ENCODE measurements at places on chromosomes 13 and 19.

DNA sequence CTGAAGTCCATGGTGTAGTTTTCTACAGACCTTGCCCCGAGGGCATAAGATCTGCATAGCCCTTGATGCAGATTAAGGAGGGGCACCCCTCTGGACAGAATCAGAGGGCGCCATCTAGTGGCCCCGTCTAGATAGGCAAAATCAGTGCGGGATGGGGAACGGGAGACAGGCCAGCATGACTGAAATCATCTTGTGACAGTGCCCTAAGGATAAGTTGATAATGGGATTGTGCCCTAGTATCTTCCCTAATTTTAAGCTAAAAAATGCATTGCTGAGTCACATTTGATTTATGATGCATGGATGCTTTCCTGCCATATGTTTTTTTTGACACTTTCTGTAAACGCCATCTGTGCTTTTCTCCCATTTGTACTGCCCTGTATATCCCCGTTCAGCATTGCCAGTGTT, 19.0 kb upstream of the GPI start:
- peak; percentile 37 for DNase-seq

DNA sequence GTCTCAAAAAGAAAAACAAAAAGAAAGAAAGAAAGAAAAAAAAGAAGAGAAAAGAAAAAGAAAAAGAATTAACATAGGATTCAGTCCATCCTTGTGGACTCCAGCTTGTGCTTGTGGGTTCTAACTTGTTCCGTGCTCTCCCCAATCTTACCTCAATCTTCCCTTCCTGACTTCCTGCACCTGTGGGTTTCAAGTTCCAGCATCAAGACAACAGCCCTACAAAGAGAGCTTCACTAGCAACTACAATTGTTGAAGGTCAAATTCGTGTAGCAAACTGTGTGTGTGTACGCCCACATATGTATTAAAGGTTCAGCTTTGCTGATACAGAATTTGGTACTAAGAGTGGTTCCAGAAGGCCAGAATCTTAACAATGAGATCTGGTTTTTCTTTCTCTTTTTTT, 25.3 kb downstream of the FXYD5 start:
- DNase-seq, result no peak

DNA sequence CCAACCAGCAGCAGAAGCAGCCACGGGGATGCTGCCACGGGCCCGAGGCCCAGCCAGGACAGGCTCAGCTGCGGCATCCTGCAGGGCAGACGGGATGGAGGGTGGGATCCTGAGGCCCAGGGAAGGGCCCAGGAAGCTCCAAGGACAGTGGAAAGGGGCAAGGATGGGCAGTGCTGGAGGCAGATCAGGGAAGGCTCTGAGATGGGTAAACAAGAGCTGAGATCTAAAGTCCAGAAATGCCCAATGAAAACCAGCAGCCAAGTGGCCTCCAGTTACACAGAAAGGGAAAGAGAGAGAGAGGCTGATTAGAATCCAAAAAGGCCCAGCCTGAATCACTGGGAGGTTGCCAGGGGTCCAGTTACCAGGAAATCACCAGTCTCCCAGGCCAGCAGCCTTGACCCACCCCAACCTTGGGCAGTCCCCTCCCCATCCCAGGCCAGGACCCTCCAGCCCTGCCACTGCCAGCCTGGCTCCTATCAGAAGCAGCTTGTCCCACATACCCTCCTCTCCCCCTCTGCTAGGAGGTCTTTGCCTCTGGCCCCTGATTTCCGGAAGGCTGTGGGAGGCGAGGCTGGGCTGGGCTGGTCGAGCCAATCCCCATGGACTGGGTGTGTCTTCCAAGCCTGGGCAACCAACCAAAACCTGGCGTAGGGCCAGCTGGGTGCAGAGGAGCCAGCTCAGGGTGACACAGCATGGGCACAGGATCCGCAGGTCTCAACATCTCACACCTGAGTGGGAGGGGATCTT, at the start of gene CYP4F11:
Gene CYP4F11 (minus strand): TSS at position 198 of the 747 bp plus-strand sequence. CDS start 121 bp downstream, at position 77.
- no peak for DNase-seq

DNA sequence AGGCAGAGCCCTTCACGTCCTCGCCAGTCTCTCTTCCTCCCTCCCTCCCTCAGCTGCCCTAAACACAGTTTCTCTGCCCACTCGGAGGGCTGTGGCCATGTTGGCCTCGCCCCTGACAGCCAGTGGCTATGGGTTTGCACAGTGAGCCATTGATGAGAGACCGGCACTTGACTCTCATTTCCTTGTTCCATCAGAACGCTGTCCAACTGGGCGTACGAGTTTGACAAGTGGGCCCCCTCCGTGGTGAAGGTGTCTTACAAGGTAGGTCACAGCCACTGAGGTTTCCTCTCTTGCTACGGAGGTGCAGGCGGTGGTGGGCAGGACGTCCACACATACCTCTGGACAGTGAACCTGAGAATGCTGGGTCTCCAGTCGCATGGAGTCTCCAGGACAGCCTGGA, 57.9 kb downstream of the SMARCA4 start:
- DNase-seq, result no peak

DNA sequence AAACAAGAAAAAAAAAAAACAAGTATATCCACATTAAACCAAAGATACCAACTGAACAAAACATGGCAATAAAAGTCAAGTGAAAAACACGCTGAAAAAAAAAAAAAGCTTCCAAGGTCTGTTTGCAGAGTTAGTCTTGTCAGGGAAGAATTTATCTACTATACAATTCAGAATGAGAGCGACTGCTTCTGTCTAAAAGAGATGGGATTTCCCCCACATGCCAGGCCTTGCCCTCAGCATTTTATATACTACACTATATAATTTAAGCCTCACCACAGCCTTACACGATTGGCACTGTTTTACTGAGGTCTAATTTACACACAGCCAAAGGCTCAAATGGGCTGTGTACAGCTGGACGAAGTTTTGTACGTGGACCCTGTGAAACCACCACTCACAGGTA, 67.3 kb downstream of the FOXO1 start:
- DNase-seq, result no peak

DNA sequence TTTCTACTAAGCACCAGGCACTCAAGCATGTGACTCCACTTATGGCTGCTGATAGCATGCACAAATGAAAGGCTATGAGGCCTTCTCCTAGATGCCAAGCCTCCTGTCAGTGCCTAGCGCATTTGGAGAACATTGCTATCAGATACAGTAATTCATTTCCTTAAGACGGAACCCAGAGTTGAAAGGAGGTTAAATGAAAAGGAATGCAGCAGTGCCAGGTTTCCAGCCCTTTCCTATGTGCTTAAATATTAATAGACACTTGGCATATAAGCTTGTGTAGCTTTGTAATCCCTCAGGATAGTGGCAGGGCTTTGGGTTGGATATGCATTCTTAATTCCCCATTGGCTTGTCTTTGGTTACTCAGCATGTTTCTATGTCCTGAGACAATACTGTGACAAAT, 140.1 kb upstream of the FRY start:
- no peak for DNase-seq

- DNase-seq, result no peak
Observed at GRCh38 chr13:85334187-85334586, 465.0 kb downstream of the SLITRK6 start.

- DNase-seq, result no peak
Observed at GRCh38 chr13:25699600-25699999, 327.8 kb downstream of the ATP8A2 start.

- no peak for DNase-seq
Observed at GRCh38 chr19:4690361-4690760, 20.2 kb upstream of the MYDGF start.

GRCh38 chr13:43676320-43676719, 110.5 kb downstream of the ENOX1 start:
- no peak for DNase-seq
